ENCODE measurements at places on chromosomes 7 and 10. TPM values are rescaled to one million over a fixed set of nuclear protein-coding genes. Genes with fewer than 3 reads are reported as not detected.
A peak's percentile ranks its signal among the peaks of the same experiment; 100 is the strongest.

Gene CHAT
- not detected for total RNA-seq

Gene SORBS1
- 17.9 TPM for total RNA-seq

Gene GDF2
- total RNA-seq, result not detected

- no peak overlapping the region for H3K27ac ChIP-seq
- no peak overlapping the region for H3K4me3 ChIP-seq
- no peaks in the 10 kb centered on the region for H3K36me3 ChIP-seq
- peak; percentile 30 for DNase-seq
Observed at GRCh38 chr7:149880638-149881311, 7.0 kb downstream of the ATP6V0E2 start.

DNA sequence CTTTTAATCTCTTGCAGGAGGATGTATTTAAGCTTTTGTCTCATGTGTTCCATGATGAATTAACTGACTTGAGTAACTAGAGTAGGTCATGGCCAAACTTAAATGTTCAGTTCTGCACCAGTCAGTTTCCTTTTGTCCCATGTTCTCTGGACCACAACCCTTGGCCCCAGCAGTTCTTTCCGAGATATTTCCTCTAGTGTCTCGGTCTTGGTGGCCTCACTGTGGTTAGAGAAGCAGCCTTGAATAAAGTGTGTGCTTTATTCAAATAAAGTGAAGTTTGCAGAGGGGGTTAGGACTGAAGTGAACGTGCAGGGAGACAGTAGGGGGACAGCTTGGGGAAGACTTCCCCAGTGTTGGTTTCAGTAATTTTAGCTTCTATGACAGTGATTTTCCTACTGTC is 9.3 kb downstream of the ZNF212 start:
- H3K27me3 ChIP-seq, result no peaks in the 10 kb centered on the region
- peaks cover 28% of the 10 kb centered on the region for H3K36me3 ChIP-seq
- no peak overlapping the region for H3K27ac ChIP-seq
- H3K4me3 ChIP-seq, result no peak overlapping the region
- DNase-seq, result no peak
- H3K4me1 ChIP-seq, result no peaks in the 10 kb centered on the region

DNA sequence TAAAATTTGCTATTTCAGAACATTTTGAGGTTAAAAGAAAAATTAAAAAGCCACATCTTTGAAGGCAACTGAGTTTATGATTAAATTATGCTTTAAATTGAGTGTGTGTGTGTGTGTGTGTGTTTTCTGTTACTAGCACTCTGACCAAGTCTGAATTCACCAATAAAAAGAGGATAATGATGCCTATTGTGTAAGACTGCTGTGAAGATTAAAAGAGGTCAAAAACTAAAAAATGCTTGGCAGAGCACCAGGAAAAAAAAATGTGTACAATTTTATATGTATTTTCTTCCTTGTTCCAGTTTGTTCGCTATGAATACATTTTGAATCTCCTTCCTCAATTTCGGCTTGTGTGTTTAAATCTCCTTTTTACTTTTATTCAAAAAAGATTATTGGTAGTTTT is 316.6 kb upstream of the MAGI2 start:
- H3K27ac ChIP-seq, result no peak overlapping the region
- no peaks in the 10 kb centered on the region for H3K4me1 ChIP-seq
- no peaks in the 10 kb centered on the region for H3K27me3 ChIP-seq
- H3K4me3 ChIP-seq, result no peak overlapping the region

GRCh38 chr7:106773228-106773627 is 91.9 kb upstream of the PIK3CG start:
- H3K27ac ChIP-seq, result no peak overlapping the region
- DNase-seq, result no peak
- no peak overlapping the region for H3K4me3 ChIP-seq
- no peaks in the 10 kb centered on the region for H3K27me3 ChIP-seq
- H3K36me3 ChIP-seq, result no peaks in the 10 kb centered on the region

- no peak overlapping the region for H3K27ac ChIP-seq
- peaks cover 9% of the 10 kb centered on the region for H3K4me1 ChIP-seq
- H3K27me3 ChIP-seq, result no peaks in the 10 kb centered on the region
- no peak overlapping the region for H3K4me3 ChIP-seq
- DNase-seq, result no peak
- H3K36me3 ChIP-seq, result no peaks in the 10 kb centered on the region
Observed at GRCh38 chr7:70660154-70660818, 471.7 kb upstream of the GALNT17 start.

GRCh38 chr10:76695069-76695468 is 942.5 kb downstream of the KCNMA1 start:
- H3K36me3 ChIP-seq, result no peaks in the 10 kb centered on the region
- no peak overlapping the region for H3K27ac ChIP-seq
- no peaks in the 10 kb centered on the region for H3K27me3 ChIP-seq
- H3K4me3 ChIP-seq, result no peak overlapping the region
